ENCODE measurements at places on chromosomes 2 and 18.

DNA sequence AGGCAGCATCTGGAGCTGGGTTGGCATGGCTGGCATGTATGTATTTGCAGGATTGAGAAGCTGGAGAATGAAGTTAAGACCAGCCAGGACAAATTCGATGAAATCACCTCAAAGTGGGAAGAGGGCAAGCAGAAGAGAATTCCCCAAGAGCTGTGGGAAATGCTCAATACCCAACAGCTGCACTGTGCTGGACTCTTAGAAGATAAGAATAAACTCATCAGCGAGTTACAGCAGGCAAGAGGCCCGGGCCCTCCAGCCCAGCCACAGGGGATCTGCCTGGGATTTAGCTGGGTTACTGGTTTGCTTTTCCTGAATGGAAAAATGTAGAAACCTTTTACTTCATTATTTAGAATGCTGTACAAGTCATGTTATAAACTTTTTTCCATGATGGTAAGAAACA lies 22.5 kb downstream of the DRC1 start:
- DNase-seq, result no peak

GRCh38 chr2:137316075-137316474 lies 550.7 kb downstream of the THSD7B start:
- DNase-seq, result no peak

- DNase-seq, result no peak
Observed at GRCh38 chr2:216033403-216033802, 20.1 kb upstream of the MREG start.

- no peak for DNase-seq
Observed at GRCh38 chr2:71861186-71862160, 286.2 kb downstream of the CYP26B1 start.

DNA sequence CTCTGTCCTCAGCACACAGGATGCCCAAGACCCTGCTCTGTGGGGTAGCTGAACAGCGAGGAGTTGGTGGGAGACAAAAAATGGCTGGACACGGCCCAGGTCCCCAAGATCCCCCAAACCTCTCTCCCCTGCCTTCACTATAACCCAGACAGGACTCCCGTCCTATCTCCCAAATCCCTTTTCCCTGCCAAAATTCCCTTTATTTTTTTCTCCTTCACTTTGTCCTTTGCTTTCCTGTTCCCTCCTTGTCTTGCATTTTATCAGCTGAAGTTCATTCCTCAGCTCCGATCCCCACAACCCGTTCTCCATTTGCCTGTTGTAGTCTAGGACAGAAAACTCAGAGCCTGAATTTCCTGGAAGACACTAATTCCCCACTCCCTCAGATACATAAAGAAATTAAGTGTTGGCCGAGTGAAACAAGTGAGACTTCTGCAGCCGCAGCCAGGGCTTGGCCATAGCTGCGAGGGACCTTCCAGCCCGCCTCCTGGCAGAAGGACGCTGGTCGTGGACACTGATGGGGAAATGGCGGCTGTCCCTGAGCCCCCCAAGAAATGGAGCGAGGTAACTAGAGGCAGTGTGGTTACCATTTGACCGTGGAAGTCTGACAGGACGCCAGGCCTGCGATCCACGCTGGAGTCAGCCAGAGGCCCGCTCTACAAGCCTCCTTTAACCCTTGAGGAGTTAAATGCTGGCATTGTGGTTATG lies 173.6 kb downstream of the BCL2 start:
- DNase-seq, result no peak

DNA sequence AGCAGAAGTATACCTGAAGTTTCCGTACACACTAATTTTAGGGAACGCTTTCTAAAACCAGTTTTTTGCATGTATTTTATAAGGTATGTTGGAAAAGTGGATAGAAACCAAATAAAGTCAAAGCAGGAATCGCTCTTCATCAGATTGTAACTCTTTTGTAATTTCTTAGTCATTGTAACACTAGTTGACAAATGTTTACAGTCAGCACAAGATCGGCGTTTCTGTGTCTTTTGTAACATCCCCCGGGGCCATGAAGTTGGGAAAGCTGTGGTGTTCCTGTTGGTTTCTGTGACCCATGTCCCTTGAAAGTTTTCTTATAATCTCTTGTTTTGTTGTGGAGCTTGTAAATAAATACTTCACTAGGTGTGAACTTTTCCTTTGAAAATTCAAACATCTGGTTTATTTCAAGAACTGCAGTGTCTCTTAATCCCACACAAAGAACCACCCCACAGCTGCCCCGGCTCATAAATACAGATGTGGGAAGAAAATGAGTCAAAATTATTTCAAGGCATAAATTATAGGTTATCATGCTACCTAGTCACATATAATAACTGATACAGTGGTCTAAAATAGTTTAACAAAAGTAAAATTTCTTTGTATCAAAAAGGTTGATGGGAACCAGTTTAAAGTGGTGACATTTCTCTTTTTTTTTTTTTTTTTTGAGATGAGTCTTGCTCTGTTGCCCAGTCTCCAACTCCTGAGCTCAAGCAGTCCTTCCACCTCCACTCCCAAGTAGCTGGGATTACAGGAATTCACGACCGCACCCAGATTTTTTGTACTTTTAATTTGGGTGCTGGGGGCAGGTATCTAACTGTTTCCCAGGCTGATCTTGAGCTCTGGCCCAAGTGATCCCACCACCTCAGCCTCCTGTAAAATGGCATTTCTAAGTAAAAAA lies 751 bp upstream of the NMI start:
- DNase-seq, result no peak

- no peak for DNase-seq
Observed at GRCh38 chr18:4248686-4249085, 206.4 kb downstream of the DLGAP1 start.

- DNase-seq, result no peak
Observed at GRCh38 chr18:74957588-74958224, 251.2 kb downstream of the PTGR3 start.

DNA sequence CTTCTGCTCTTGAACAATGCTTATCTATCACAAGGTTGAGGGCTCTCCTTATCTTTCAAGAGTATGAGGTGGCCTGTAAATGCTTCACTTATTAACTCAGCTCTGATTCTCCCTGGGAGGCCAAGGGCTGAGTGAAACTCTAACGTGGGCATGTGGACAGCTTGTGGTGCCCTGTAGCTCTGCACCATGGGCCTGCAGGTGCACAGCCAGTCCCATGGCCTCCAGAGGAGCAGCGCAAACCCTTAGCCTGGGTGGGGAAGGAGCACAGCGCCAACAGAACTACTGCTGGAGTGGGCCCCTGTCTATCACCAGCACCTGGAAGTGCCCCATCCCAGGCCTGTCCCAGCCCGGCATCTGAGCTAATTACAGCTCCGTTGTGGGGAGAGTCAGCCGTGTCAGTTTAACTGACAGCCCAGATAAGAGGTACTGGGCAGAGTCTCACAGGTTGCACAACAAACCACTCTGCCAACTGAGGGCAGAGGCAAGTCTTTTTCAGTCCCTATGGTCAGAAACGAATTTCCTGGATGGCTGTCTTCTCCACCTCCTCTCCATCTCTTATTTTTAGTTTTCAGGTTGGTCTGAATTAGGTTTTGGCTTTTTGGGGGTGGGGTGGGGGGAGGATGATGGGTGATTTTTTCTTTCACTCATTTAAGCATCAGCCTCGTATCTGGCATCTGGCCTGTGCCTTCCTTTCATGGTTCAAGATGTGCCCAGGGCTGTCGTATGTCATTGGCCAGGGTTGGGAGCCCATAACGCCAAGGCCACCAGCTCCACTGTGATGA lies 219.5 kb downstream of the BCL2 start:
- DNase-seq, result no peak

DNA sequence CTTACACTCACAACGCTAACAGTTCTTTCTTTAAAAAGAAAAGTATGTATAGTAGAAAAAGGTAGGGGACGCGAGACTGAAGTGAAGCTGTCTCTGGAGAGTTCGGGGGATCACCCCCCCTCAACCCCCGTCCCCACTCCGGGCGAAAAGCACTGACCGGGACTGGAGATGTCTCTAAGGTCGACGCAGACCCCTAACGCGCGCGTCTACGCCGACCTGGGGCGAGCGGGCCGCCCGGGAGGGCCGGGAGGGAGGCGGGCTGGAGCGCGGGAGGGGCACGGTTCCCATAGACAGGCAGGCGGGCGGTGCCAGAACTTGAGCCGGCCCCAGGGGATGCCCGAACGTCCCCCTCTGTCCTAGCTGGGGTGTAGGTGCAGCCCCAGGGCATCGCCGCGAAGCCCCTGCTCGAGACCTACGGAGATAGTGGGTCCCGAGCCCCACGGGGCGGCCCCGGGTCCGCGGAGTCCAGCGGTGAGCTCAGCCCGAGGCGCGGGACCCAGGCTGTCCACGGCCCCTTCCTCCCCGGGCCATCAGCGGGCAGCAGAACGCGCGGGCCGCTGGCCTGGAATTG lies 82.2 kb downstream of the CHRNA1 start:
- DNase-seq, result no peak

GRCh38 chr18:48751727-48752468 lies 198.9 kb downstream of the SMAD7 start:
- no peak for DNase-seq
